AG04450 (cell line): ENCODE measurements at places on chromosomes 4 and X. TPM values are rescaled to one million over a fixed set of nuclear protein-coding genes. Genes with fewer than 3 reads are reported as not detected.

The RELL1 gene
- 8.3 and 9.2 TPM in 2 replicates for polyA plus RNA-seq

DNA sequence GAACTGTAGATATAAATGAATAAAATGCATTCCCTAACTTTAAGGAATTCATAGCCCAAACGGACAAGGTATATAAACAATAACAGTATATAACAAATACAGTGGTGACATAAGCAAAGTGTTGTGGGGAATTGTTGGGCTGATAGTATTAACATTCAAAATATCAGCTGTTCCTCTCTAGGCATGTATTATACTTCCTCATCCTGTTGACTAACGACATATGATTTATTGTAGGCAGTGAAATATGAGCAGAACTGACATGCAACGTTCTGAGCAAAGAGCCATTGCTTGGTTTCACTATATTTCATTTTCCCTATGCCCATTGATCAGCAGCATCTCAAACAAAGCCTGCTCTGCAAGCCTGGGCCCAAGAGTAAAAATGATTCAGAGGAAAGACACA is 143.9 kb downstream of the PTCHD1 start:
- no peak for DNase-seq

The HDX gene
- polyA plus RNA-seq: 3.8 and 5.1 TPM in 2 replicates

DNA sequence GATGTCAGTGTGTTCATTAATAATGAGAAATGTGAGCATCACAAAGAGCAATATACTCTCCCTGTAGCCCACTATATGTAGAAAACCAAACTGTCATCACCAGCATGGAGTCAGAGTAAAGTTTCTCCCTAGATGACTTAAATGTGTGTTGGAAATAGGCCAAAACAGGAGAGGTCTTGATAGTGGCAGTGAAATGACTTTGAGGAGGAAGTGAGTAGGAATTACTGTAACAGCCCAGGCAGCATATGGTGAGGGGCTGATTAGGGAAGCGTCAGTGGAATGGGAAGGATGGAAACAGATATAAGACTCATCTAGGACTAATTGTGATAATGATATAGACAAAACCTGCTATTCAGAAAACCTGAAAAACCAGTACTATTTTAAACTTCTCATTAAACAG is 83.9 kb downstream of the ATXN3L start:
- DNase-seq: no peak

DNA sequence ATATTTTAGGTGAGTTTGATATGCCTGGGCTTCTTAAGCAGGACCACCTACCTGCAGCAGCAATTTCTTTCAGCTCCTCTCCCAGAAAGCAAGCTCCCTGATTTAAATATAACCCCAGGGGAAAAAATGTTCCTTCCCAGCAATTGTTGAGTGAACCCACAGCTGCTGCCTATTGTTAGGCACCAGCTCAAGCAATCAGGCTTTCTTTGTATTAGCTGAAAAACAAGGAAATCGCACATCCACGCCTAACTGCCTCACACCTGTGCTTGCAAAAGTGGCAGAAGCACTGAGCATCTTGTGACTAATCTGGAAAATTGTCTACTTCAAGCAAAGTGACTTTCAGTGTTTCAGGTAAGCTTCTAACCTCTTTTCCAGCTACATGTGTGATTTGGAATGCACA is 432.2 kb downstream of the SMARCA1 start:
- no peak for DNase-seq

The XAGE2 gene
- not detected in 2 replicates for polyA plus RNA-seq
